ENCODE measurements at places on chromosomes 1 and 21.

DNA sequence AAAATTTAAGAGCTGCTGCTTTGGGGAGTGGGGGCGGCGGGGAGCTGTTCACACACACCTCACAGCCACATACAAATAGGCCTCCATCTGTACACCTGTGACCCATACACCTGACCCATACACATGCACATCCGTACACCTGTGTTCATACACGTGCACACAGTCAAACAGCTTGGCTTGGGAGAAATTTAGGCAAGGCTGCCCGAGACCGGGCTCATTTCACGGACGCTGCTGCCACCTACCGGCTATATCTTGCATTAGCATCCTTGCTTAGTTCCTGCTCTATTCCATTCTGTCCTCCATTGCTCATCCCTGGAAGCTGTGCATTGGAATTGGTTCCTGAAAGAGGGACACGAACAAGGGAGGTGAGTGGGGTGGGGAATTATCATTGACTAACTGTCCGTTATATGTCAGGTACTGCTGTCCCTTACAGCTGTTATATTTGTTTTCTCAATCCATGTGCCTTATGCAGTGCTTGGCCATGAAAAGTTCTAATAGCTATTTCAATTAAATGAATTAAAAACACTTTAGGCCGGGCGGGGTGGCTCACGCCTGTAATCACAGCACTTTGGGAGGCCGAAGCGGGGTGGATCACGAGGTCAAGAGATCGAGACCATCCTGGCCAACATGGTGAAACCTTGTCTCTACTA lies 37.1 kb upstream of the EPB41 start:
- DNase-seq, result peak; percentile 64

DNA sequence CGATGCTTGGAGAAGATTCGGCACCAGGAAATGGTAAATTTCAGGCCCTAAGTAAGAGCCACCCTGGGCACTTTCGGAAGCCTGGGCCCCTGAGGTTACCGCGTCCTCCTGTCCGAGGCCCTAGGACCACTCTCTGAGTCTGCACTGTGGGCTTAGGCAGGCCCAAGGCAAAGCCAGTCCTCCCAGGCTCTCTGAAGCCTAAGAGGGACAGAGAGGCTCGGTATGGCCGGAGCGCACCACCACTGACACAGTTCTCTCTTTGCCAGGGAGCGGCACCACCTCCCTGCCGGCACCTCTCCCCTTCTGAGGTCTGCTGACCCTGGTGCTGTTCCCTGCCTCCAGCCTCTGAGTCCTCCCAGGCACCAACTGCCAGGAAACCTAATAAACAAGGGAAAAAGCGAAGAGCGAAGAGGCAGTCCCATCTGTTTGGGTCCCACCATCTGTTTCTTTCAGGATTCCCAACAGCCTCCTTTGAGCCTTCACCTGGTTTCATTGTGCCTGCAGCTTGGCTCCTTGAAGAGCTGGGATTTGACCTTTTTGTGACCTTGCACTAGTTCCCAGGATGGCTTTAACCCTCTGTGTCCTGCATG lies 57.7 kb downstream of the VWA5B1 start:
- no peak for DNase-seq

DNA sequence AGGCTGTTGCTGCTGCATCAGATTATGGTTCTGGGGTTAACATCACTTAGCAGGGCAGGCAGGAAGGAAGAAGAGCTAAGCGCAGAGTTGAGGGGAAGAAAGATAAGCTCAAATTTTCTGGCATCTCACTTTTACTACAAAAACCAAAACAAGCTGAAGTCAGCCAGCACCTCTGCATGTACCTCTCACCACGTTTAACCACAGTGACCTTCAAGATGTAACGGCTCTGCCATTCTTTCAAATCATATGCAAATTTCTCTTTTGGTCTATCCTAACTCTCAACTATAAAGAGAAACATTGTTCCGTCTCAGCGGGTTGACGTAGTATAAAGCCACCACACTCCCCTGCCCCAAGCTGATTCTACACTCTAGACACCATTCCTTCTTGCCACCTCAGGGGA lies 154.4 kb downstream of the OMA1 start:
- no peak for DNase-seq

DNA sequence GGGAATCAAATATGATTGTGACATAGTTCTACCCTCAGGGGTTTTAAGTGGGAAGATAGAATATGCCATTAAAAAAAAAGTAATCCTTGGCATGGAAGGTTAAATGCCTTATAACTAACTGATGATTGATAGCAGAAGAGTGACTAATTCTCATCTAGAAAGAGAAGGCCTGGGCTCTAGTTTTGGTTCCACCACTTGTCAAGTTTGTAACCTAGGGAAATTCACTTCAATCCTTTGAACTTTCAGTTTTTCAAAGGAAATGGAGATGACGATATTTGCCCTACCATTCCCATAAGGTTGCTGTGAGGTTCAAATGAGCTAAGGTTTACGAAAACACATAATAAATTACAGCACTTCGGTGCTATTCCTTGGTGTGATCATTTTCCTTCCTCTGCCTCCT lies 88.5 kb downstream of the GPR88 start:
- no peak for DNase-seq

DNA sequence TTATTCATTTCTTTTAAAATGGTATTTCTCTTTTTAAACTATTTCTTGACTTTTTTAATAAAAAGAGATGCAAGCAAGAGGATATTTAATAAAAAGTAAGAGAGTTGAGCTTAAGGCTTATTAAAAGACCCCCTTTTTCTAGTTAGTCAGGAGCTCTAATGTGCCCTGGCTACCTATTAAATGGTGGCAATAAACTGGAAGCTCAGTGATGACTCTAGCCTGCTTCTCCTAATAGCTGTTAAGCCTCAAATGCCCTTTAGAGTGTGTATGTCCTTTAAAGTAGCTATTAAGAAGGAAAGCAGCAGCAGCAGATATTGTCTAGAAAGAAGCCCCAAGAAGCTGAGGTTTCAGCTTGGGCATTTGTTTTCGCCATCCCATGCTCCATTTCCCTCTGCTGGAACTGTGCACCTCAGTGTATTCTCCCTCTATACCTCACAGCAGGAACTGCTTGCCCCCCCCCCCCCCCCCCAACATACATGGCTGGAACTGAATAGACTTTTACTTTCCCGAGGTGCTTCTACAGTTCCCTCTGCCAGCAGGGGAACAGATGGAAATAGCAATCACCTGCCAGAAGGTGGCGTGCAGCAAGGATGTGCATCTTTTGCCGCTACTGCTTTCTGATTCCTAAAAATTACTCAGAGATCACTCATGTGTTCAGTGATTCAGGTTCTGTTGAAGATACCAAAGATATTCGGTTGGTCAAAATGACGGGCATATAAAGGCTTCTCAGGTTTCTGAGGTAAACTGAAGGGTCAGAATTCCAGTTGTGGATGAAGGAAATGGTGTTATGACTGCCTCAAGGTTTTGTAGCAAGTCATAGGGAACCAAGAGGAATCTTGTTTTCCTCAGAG lies 2.5 kb downstream of the RGS4 start:
- no peak for DNase-seq

GRCh38 chr1:27967884-27968466 lies 8.2 kb downstream of the XKR8 start:
- no peak for DNase-seq

DNA sequence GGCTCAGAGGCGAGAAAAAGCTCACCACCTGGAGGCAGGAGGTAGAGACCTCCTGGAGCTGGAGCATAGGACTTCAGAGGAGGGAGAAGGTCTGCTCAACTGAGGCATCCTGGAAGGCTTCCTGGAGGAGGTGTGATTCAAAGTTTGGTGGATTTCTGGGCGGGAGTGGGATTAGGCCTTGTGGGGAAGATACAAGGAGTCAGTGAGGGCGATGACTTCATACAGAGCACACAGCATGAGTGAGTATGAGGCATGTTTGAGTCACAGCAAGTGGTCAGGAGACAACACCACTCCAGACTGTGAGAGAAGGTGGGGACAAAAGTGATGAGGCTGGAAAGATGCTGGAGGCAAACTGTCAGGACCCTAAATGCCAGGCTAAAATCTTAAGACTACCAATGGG lies 77.6 kb downstream of the MATN1 start:
- no peak for DNase-seq

DNA sequence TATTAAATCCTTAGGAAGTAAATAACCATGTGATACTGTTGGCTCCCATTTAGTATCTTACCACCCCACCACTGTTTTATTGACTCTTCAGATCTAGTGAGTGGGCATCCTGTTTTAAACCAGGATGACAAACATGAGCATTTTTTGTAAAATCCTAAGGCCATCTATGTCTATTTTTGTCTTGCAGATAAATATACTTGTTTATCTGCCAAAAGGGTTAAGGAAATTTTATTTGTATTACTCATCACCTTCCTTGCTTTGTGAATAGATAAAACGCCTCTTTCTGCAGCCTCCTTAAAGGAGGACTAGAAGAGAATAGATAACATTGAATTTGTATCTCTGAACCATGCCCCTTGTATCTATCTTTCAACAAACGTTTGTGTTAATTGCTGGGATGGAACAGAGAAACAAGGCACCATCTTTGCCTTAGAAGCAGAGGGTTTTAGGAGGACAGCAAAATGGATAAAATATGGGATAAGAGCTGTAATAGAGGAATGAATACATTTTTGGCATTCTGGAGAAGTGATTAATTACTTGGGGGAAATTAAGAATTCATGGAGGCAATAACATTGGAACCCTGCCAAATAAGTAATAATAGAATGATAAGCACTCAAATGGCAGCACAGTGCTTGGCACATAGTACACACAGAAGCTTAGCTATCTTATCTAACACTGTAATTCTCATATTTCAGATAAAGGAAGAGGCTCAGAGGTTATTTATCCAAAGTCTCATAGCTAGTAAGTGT lies 14.7 kb downstream of the YTHDF2 start:
- DNase-seq, result no peak

GRCh38 chr1:27010226-27010994 lies 2.2 kb downstream of the TENT5B start:
- DNase-seq, result no peak

GRCh38 chr1:7252411-7253117 lies 467.3 kb downstream of the CAMTA1 start:
- DNase-seq, result no peak

DNA sequence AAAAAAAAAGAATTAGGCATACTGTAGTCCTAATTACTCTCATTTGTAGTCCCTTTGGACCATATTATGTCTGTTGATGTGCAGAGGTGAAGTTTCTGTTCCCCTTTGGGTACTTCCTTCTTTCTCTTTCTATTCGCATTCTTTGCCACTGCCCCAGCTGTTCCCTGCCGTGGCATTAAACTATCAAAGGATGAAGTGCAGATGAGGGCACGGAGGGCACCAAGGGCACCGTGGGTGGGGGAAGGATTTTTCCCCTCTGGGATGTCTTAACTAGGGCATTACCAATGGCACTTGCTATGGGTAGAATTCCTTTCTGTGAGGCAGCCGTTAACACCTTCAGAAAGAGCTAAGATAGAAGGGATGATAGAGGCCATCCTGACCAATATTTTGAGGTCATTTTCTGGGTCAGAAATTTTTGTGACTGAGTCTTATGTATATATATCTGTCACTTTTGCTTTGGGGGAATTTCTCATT lies 4.9 kb upstream of the MAPKAPK2 start:
- DNase-seq, result no peak

DNA sequence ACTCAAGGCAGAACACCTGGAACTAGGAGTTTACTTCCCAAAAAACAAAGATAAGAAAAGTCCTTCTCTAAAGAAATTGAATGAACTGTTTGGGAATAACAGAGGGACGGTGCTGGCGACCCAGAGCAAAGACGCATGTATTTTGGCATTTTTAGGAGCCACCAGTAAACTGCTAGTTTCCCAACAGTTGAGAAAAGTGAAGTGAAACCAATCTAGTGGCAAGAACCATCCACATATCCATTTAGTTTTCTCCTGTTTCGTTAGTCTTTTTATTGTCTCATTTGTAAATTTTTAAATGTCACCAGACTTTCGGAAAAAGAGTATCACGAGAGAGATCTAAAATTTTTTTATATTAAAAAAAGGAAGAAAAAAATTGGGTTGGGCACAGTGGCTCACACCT lies 30.2 kb downstream of the ODF2L start:
- DNase-seq, result no peak

DNA sequence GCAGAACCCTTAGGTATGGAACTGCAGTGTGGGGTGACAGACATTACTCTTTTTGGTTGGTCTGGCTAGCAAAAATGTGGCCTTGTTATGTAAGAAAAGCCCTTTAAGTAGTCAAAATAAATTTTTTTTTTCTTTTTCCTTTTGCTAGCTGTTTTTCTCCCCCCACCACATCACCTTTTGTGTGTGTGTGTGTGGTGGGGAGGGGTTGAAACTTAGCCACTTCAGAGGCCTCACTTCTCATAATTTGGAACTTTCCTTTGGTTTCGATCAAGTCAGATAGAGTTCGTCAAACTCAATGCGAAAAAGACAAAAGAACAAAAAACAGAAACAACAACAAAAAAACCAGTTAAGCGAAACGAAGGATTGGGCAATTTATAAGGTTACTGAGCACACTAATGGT lies 1.9 kb upstream of the PRMT2 start:
- no peak for DNase-seq

- no peak for DNase-seq
These were observed 21.8 kb downstream of the RPTN start for GRCh38 chr1:152137215-152137614.

DNA sequence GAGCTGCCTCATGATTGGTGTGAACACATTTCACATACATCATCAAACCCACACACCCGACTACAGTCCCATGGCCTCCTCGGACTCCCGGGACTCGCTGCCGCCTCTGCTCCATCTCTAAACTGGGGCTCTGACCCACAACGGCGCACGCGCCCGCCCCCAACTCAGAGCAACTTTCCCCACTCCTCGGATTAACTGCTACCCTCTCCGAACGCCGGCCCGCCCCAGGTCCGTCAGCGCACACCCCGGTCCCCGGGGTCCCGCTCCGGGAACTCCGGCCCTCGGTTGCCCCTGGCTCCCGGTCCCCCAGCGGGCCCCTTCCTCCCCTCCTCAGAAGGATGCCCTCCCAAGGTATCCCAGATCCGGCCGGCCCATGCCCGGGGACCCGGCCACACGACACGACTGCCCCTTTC lies 740 bp downstream of the DSTYK start:
- DNase-seq, result no peak

- no peak for DNase-seq
These were observed 154.2 kb upstream of the RUNX1 start for GRCh38 chr21:35203093-35203977.

GRCh38 chr1:205144751-205145150 lies 23.0 kb upstream of the RBBP5 start:
- no peak for DNase-seq

GRCh38 chr1:201325678-201326060 lies 42.4 kb downstream of the PKP1 start:
- DNase-seq, result no peak

GRCh38 chr1:67061266-67061665 lies 7.3 kb upstream of the SLC35D1 start:
- DNase-seq, result no peak

GRCh38 chr1:151243683-151244216 lies 10.8 kb upstream of the PSMD4 start:
- no peak for DNase-seq

DNA sequence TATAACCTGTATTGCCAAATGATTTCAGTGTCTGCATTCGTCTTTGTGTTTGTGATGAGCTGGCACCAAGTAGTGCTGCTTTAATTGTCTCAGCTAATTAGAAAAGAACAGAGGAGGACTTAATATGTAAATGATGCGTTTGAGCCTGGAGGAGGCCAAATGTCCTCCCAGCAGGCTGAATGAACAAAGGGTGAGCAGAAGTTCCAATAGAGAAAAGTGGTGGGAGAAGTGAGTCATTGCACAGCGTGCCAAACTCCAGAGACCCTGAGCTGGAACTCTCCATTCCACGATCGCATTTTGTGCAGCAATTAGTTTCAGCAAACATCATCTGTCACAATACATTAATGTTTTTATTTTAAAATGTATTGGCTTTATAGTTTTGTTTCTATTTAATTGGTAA lies 17.9 kb downstream of the ETV3L start:
- DNase-seq, result no peak

Measured in stimulated activated CD8-positive, alpha-beta memory T cell treated with anti-CD3 and anti-CD28 coated beads, Interleukin-4, amount 100 ng/mL, for 4 hours (primary cell).